ENCODE measurements at places on chromosomes 6 and 20.

GRCh38 chr20:48880981-48881657 lies 40.4 kb upstream of the ARFGEF2 start:
- no peak for DNase-seq

GRCh38 chr20:60053125-60053817 lies 95.0 kb downstream of the CDH26 start:
- DNase-seq, result no peak

DNA sequence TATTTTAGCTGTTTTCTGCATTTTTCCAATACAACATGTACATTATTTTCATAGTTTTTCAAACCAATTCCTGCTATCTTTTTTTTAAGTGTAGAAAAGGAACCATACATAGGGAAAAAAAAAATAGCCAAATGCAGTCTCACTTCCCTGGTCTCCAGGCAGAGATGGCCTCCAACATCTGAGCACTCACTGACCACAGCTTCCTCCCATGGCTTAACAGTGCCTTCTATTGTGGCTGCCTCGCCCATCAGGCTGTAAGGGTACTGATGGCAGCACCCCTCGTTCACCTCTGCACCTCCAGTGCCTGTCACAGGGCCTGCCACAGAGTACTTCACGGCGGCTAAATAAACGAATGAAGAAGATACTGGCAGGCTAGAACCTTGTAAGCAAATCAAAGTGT lies 591.1 kb downstream of the PTPRT start:
- no peak for DNase-seq

GRCh38 chr6:153960741-153961140 lies 78.3 kb upstream of the OPRM1 start:
- no peak for DNase-seq

- DNase-seq, result no peak
Measured at GRCh38 chr6:122799140-122799745, 10.2 kb downstream of the SMPDL3A start.

DNA sequence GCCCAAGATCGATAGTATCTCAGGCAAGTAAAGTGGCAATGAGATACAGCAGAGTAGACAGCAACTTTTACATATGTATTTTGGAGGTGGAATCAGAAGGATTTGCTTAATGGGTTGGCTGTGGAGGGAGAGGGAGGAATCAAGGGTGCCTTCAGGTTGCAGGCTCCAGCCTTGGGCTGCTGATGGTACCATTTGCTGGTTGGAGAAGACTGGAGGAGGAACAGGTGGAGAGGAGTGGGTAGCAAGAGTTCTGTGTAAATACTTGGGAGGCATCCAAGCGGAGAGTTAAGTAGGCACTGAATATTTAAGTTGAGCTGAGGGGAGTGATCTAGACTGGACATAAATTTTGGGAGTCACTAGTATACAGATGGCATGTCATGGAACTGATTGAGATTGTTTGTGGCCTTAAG lies 5.2 kb downstream of the BICRAL start:
- no peak for DNase-seq

GRCh38 chr6:11108726-11109125 lies 2.8 kb downstream of the ERVFRD-1 start:
- no peak for DNase-seq

- no peak for DNase-seq
Measured at GRCh38 chr6:129863664-129864063, 2.5 kb upstream of the TMEM244 start.

- no peak for DNase-seq
Measured at GRCh38 chr20:14838663-14839628, 501.5 kb upstream of the FLRT3 start.

DNA sequence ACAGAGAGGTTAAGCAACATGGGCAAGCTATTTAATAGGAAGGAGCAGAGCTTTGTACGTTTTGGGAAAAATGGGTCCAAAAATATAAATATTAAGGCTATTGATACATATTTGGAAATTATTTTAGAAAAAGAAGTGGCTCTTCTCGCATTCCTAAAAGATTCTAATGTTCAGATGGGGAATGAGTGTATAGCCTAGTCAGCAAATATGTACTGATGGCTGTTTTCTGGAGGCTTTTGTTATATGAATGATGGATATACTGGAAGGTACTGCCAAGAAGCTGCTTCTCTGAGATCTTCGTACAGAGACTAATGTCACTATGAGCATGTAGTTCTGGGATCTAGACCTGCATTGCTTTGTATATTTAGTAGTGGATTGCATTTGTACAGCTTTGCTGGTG lies 71.7 kb downstream of the PLAGL1 start:
- DNase-seq, result no peak

GRCh38 chr20:21513881-21514540 lies at the start of gene NKX2-2:
NKX2-2 (minus strand) TSS chr20:21514064; CDS start chr20:21513669, 395 bp downstream.
- no peak for DNase-seq

- no peak for DNase-seq
Measured at GRCh38 chr6:139282684-139283083, 9.1 kb downstream of the TXLNB start.

DNA sequence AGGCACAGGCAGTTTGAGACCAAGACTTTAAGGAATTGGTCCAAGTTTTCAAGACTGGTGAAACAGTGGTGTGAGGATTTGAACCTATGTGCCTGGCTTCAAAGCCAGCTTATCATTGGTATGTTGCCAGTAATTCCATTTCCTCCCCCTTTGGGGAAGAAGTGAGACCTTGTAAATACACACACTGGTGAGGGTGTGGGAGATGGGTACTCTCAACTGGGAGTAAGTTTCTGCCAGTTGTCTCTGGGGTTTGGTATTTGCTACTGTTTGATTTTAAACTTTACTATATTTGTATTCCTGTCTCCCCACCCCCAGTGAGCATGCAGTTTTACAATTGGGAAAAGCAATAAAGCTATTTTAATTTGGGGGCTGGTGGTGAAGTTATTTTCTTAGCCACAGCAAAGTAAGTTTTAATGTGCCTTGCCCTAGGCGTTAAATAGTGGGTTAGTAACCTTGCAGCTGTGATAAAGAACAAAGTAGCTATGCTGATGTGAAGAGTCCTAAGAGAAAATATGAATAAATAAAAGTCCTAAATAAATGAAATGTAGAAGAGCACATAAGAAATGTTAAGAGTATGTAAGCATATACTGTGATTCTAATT lies 31.0 kb downstream of the SNX9 start:
- no peak for DNase-seq

Measured in osteocyte (in vitro differentiated cells).